Body of pancreas (tissue), 4 donors: ENCODE measurements at places on chromosomes 1 and 21. TPM values are rescaled to one million over a fixed set of nuclear protein-coding genes. Genes with fewer than 3 reads are reported as not detected.

Gene FCRLB
- total RNA-seq: not detected

Gene BCL2L15
- total RNA-seq: 28.0 TPM

Gene KRTAP13-2
- total RNA-seq: not detected

GRCh38 chr1:39574646-39575045 is 1.9 kb downstream of the PABPC4 start:
- peaks cover 54% of the 10 kb centered on the region for H3K4me1 ChIP-seq
- H3K4me3 ChIP-seq: peak overlapping the region; percentile 85
- no peaks in the 10 kb centered on the region for H3K27me3 ChIP-seq
- peak overlapping the region; percentile 87 for H3K27ac ChIP-seq
- H3K36me3 ChIP-seq: peaks cover 15% of the 10 kb centered on the region

Gene SHC1
- total RNA-seq: 38.1 TPM
